Jurkat, Clone E6-1 (cell line): ENCODE measurements at places on chromosomes 5 and 9.

- no peak for DNase-seq
Observed at GRCh38 chr9:109027176-109027575, 13.9 kb upstream of the CTNNAL1 start.

- no peak for DNase-seq
Observed at GRCh38 chr5:169494941-169495548, 88.5 kb upstream of the SPDL1 start.

GRCh38 chr5:89034588-89034987 lies 151.6 kb upstream of the MEF2C start:
- DNase-seq, result no peak

DNA sequence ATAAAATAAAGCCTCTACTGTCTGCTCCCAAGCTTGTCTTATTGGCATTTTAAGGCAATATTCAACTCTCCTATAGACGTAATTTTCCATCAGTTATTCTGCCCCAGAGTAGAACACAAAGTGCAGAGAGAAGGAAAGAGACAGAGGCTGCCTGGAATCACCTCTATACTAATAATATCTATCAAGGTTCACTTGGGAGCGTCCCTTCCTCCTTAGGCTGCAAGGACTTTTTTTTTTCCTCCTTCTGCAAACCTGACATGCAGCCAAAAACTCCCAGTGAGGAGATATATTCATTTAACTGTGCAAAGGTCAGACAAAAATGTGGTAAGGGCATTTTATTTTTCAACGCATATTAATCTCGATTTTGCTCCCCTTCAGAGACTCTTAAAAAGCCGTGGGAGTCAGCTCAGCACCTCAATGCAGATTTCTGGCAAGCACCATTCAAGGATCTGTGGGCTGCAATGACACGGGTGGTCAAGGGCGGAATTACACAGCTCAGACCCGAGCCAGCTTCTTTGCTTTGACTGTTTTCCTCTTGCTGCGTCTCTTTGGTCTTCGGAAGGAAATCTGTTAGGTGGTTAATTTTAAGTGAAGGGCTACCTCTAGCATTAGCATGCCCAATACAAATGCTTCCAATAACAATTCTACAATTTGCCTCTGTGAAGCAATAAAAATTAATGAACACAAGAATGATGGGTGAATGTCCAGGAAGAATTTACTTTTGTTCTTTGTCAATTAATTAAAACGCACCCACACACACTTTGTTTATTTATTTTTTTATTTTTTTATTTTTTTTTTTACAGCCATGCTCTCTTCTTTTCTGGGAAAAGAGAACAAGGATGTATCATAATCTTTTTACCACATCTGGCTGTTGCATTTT lies 587.7 kb upstream of the GRAMD2B start:
- peak; percentile 4 for DNase-seq

- DNase-seq, result no peak
Observed at GRCh38 chr5:69136293-69136692, 30.7 kb upstream of the CCNB1 start.

GRCh38 chr9:137660144-137660543 lies 41.3 kb downstream of the EHMT1 start:
- no peak for DNase-seq

DNA sequence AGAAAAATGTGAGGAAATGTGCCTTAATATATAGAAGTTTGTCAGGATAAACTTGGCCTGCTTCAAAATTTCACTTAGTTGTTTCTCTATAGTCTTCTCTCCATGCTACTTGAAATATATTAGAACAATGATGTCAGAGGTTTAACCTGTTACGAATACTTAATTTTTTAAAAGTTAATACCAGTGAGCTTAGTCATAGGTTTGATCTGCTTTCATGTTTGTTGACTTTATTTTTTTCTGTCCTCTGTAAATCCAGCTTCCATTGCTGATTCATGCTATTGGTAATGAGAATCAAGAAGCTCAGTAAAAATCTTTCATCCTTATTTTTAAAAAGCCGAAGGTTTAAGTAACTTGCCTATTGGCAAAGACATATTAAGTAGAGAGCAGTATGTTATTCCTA lies 27.9 kb downstream of the BDP1 start:
- no peak for DNase-seq

DNA sequence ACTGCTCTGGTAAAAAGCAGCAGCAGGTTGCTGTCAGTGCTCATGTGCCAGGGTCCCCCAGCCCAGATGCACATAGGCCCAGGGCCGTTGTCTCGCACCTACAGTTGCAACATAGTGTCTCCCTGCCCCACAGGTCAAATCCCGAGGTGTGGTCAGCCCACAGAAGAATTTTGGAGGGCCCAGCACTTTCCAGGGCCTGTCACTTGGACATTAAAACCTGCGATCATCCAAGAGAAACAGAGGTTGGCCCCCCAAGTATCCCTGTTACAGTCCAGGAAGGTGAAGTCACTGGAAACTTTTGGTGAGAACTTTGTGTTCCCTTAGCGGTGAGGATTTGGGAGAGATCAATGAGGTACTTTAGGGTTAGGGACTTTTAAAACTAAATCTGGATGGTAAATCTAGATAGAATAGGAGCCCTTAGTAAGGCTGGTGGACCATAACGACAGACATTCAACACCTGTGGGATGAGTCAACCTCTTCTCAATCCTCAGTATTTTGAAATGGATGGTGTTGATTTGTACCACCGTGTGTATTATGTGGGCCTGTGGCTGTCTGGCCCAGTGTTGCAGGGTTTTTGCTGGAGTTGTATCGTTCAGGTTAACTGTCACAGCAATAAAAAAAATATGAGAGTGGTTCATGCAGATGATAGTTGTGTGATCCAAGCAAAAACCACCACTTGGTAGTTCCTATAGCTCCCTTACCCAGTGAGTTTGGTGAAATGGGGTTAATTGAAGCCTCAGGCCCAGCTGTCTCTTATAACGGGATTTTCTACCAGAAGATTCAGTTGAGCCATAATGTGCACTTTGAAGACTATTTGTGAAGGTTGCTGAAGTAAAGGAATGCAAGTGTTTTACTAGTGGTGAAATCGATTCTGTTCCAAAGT lies 19.2 kb downstream of the OR2S2 start:
- DNase-seq, result peak; percentile 62

DNA sequence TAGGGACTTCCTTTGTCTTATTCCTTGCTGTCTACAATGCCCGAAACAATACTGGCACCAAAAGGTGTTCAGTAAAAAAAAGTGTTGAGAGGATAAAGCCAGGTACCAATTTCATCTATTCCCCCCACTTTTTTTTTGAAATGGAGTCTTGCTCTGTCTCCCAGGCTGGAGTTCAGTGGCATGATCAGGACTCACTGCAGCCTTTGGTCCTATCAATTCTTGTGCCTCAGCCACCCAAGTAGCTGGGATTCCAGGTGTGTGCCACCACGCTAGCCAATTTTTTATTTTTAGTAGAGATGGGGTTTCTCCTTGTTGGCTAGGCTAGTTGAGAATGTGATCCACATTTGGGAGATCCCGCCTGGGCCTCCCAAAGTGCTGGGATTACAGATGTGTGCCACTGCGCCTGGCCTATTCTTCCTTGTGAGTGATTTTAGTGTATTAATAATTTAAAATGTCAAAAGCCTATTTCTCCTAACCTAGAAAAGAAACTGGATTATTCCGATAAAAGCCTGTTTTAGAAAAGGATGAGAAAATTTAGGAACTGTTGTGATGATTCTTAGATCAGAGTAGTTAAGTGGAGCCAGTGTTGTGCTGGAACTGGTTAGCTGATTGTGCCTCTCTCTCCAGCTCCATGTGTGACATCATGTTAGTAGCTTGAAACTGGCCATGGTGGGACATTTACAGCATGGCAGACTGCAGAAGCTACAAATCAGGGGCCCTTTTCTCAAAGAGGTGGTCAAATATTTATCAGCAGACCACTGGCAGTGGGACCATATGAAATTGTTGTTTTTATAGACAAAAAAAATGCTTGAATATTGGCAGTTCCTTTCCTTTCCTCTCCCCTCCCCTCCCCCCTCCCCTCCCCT lies 14.3 kb downstream of the CDC42SE2 start:
- DNase-seq, result no peak

DNA sequence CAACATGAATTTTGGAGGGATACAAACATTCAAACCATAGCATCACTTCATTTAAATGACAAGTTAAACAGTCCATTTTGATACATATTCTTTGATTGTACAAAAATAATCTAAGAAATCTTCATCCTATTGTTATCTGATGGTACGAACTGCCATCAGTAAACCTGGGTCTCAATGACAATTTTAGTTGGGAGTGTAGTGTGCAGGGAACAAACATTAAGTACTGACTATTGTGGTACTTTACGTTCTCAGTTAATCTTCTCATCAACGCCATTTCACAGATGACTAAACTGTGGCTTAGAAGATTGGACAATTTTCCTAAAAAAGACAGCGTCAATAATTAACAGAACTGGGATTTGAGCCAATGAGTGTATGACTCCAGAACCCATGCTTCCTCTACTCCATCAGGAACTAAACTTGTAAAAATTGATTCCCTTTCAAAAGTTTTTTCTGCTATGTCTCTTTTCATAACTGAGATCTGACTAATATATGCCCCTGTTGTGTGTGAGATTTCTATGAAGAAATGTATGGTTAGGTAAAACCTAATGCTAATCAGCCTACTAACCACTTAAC lies 21.1 kb downstream of the TNPO1 start:
- DNase-seq, result no peak

GRCh38 chr9:115012486-115012885 lies 82.1 kb upstream of the TNFSF8 start:
- DNase-seq, result no peak

- peak; percentile 68 for DNase-seq
Observed at GRCh38 chr9:98899408-98900056, 44.2 kb upstream of the COL15A1 start.

GRCh38 chr9:110110154-110110553 lies 97.8 kb downstream of the C9orf152 start:
- DNase-seq, result no peak
